ENCODE measurements at places on chromosomes 6 and 20. TPM values are rescaled to one million over a fixed set of nuclear protein-coding genes. Genes with fewer than 3 reads are reported as not detected.
A peak's percentile ranks its signal among the peaks of the same experiment; 100 is the strongest.

Gene RAMACL
- total RNA-seq, result 7.8 TPM

Gene SLC17A3
- total RNA-seq, result not detected

GRCh38 chr6:107607116-107607515 is 117.2 kb downstream of the SOBP start:
- no peak for DNase-seq

GRCh38 chr6:5302995-5303622 is 41.8 kb downstream of the FARS2 start:
- peak; percentile 53 for DNase-seq

GRCh38 chr6:63269470-63269869 is 50.3 kb downstream of the LGSN start:
- DNase-seq, result no peak
